ENCODE measurements at places on chromosomes 11 and 22.

- DNase-seq: no peak
Observed at GRCh38 chr11:36377759-36378564, 81.9 kb downstream of the PRR5L start.

GRCh38 chr22:29748248-29748893, 18.4 kb downstream of the ZMAT5 start:
- no peak for DNase-seq

DNA sequence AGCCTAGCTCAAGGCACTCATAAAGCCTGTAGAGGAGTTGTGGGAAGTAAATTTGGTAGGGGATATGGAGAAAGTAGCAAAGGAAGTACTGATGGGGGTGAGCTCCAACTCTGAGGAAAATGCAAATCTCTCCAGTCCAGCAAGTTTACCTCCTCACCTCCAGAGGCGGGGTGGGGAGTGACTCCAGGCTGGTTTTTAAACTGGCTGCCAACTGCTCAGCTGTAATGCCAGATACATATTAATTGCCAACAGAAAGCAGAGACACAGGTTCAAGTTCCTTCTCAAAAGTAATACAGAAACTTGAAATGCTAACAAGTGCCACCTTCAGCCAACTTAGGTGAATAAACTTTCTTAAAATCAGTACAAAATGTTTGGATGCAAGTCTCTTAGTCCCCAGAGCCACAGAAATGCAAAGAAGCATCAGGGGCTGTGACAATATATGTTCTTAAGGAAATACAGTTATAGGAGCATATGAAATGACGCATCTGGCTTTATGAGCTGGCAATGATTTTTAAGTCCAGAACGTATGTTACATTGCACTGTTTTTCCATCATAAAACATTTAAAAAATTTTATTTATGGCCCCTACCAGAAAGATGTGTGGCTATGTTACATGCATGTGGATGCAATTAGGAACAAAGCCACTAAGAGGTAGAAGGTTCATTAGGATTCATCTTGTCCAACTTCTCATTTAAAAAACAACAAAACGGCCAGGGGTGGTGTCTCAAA, 436.4 kb upstream of the CCDC90B start:
- no peak for DNase-seq

DNA sequence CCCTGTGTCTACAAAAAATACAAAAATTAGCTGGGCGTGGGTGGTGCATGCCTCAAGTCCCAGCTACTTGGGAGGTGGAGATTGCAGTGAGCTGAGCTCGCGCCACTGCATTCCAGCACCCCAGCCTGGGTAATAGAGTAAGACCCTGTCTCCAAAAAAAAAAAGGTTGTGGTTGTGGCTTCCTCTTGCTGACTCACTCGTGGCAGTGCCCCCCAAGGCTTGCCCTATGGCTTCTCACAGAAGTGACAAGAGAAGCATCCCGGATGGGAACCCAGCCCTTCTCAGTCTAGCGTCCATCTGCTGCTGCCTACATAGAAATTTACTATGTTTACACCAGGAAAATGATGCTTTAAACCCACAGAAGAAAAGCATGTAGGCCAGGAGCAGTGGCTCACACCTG, 68.5 kb upstream of the PITPNB start:
- DNase-seq: no peak

- no peak for DNase-seq
Observed at GRCh38 chr11:83957038-83957900, 671.1 kb upstream of the CCDC90B start.

GRCh38 chr11:117839380-117839881, 14.9 kb upstream of the FXYD2 start:
- DNase-seq: no peak
